Psoas muscle (tissue), 8 donors: ENCODE measurements at places on chromosomes 2 and 18.
A peak's percentile ranks its signal among the peaks of the same experiment; 100 is the strongest.

- DNase-seq, result no peak
Observed at GRCh38 chr2:230266638-230267037, 41.1 kb downstream of the SP140 start.

DNA sequence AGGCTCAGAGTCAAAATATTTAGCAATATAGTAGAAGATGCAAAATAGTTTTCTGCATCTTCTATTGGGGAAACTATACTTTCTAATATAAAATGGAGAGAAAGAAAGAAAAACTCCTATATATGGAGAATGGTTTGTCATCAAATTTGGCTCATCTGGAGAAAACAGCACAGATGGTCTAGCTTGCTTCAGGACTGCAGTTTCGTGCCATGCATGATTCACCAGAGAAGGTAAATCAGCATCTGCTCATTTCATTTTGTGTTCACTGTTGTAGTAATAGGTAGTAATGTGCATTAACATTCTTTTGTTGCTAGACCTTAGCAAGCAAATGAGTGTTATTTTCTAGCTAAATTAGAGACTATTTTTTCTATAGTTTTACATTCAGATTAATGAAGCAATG, 179.0 kb downstream of the ASXL3 start:
- no peak for DNase-seq

DNA sequence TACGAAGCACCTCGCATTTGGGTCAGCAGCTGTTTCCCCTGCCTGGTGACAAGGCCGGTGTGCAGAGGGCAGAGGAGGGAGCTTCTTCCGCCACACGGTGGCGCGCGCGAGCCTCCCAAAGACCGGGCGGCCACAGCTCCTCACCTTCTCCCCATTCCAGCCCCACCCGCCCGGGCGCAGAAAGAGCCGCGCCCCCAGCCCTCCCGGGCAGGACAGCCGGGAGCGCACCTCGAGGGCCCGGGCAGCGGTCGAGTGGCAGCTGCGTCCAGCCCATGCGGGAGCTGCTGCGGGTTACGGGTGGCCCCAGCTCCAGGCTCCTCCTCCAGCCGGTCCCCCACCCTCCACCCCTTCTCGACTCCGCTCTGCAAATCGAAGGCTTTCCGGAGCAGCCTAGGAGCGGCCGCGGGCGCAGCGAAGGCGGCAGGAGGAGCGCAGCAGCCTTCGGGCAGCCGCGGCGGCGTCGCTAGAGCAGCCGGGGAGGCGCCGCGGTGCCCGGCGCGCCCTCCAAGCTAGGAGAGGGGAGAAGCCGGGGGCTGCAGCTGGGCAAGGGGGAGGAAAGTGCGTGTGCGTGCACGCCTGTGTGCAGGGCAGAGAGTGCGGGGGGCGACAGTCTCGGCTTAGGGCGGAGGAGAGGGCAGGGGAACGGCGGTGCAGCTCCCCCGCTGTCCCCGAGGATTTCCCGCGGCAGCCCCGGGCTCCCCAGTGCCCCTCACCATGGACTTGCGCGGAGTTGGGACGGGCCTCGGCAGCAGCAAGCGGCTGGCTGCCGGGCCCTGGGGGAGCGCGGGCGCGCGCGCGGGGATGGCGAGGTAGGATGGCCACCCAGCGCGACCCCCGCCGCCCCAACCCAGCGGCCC, at the start of gene CCDC85A:
Gene CCDC85A (plus strand): TSS at position 348 of the 857 bp plus-strand sequence. CDS start 635 bp downstream, outside the sequence.
- DNase-seq, result peak; percentile 86

GRCh38 chr2:164974221-164974620, 18.9 kb upstream of the SLC38A11 start:
- DNase-seq, result no peak

DNA sequence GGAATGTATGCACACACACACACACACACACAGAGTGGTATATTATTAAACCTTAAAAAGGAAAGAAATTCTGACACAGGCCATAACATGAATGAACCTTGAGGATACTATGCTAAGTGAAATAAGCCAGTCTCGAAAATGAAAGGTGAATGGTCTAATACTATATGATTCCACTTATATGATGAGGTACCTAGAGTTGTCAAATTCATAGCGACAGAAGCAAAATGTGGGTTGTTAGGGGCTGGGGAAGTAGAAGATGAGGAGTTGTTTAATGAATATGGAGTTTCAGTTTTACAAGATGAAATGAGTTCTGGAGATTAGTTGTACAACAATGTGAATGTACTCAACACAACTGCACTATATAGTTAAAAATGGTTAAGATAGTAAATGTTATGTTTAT, 118.1 kb downstream of the ABCA12 start:
- DNase-seq, result no peak

GRCh38 chr18:58611395-58612131, 17.3 kb downstream of the ALPK2 start:
- DNase-seq, result no peak

- no peak for DNase-seq
Observed at GRCh38 chr2:232376713-232377112, 1.8 kb upstream of the ALPP start.

- no peak for DNase-seq
Observed at GRCh38 chr2:45180033-45180746, 170.9 kb upstream of the SIX2 start.

- no peak for DNase-seq
Observed at GRCh38 chr18:32258148-32258547, 68.3 kb downstream of the MEP1B start.

DNA sequence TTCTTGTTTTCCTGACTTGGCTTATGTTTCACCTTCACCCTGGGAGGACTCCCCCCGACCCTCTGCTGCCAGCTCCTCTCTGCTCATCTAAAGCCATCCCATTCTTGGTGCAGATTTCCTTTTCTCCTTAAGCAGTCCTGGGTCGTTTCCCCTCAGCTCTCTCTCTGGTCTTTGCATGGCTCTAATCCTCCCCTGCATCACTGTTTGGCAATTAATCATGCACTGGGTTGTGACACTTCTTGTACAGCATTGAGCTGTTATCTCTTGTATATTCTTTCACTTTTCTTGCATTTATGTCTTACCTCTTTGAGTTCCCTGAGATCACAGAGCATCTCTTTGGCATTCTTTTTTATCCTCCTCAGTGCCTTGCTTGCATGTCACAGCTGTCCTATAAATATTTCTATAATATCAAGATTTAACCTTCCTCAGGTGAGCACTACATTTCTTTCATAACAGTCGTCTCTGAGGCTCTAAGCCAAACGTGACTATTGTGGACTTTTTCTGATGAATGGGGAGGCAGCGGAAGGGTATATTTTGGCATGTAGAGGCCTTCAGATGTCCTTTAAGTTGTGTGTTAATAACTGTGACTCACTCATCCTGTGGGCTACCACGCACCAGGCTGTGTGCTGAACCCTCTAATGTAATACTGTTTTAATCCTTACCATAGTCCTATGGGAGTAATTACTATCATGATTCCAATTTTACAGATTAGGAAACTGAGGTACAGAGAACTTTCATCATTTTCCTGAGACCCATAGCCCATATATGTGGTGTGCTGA, 507.5 kb downstream of the SLC4A3 start:
- DNase-seq, result no peak

DNA sequence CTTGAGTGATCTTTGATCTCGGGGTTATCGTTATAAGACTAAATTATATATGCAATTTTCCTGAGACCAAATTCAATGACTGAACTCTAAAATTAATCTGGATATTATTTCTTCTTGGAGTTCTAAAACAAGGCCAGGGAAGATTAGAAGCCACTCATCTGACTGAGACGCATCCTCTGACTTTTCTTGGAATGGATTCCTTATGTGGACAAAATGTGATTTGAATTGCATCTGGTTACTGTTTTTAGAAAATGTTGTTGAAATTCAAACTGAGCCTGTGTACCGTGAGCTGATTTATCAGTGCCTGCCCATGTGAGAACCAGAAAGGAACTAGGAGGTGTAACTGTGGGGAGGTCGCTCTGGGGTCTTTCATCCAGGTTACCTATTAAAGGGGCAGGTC, 330.8 kb downstream of the OSR1 start:
- no peak for DNase-seq

DNA sequence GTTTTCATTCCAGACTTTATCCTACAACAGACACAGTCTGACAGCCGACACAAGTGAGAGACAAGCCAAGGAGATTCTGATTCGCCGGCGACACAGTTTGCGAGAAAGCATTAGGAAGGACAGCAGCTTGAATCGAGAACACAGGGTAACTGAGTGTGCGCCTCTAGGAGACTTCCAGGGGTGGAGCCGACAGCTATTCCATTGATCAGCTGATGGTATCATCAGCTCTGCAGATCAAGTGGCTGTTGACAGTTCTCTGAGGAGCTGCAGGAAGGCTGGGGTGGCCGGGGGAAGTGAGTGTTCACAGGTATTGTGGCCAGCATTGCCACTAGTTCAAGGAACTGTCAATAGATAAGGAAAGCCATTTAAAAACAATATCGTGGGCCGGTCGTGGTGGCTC, 57.3 kb upstream of the TMEM182 start:
- no peak for DNase-seq

- no peak for DNase-seq
Observed at GRCh38 chr18:48529796-48530195, 9.0 kb upstream of the CTIF start.

DNA sequence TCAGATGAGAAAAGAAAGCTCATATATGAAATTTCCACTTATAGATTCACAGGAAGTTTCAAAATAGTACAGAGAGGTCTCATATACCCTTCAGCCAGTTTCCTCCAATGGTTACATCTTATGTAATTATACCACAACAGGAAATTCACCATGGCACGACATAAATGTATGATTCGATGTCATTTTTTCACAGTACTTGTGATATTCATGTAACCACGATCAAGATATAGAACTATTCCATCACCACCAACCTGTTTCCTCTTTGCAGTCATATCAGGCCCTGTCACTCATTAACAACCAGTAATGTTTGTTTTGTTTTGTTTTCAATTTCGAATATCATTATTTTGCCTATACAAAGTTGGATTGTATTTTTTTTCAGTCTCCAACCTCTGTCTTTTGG, 314.3 kb upstream of the POU3F3 start:
- no peak for DNase-seq

GRCh38 chr18:23131693-23132319, 3.5 kb upstream of the CABLES1 start:
- no peak for DNase-seq

- DNase-seq, result no peak
Observed at GRCh38 chr2:126302043-126302442, 353.9 kb upstream of the GYPC start.

GRCh38 chr2:199861132-199861774, 10.3 kb upstream of the FTCDNL1 start:
- DNase-seq, result no peak

GRCh38 chr2:8525236-8525581, 156.6 kb upstream of the ID2 start:
- DNase-seq, result no peak

DNA sequence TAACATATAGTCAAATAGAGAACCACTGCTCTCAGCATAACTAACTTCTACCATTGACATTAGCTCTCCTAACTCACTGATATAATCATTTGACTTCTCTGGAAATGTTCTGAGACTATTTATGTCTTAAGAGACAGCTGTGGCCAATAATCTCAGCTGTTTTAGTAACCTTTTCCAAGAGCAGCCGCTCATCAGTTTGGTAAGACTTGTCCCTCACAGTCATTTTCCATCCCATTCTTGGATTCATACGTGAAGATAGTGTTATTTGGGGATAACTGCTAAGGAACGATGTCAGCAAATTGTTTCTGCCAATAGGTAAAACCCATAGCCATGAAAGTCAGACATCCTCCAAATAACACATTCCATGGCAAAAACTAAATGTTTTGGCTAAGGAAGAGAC, 127.8 kb downstream of the LNPK start:
- DNase-seq, result no peak

DNA sequence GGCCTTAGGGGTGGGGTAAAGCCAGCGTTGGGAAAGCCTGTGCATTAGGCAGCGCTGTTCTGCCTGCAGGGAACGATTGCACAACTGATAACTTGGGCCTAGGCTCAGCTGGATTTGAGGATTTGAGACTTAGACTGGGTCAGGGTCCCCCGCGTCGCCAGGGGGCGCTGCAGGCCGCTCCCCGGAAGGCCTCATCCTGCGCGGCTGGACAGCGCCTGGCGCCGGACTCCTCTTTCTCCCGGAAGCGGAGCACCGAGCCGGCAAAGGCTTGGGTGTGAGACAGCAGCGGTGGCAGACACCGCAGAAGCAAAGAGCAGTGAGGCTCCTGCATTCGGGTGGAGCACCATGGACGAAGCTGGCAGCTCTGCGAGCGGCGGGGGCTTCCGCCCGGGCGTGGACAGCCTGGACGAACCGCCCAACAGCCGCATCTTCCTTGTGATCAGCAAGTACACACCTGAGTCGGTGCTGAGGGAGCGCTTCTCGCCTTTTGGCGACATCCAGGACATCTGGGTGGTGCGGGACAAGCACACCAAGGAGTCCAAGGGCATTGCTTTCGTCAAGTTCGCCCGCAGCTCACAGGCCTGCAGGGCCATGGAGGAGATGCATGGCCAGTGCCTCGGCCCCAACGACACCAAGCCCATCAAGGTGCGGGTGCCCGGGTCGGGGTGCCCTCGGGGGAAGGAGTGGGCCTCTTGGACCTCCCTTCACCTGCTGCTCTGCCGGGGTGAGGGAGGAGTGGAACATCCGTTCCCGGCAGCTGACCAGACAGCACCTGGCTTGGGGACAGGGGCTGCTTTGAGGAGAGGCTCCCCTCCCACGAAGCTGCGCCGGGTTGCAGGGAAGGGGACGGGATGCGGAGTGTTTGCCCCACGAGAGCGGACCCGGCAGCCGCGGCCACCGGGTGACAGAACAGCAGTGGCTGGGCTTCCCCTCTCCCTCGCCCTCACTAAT, at the start of gene RBM45:
Gene RBM45 (plus strand): TSS at position 236 of the 951 bp plus-strand sequence. CDS start 110 bp downstream, at position 346.
- peak; percentile 95 for DNase-seq

DNA sequence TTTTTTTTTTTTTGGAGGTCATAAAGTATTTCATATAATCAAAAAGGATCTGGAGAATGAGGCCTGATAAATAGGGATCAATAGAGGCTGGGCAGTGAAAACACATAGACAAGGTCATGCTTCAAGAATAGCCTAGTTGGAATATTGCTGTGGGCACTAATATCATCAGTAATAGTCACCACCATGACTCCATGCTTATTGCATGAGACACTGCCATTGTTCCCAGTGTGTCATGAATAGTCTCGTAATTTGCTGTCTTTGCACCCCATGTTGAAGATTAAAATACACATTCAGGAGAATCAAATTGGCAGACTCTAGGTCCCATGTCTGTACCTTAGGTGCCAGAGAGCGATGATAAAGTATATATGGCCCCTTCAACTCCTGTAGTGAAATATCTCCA, 10.3 kb downstream of the ASXL3 start:
- no peak for DNase-seq

- no peak for DNase-seq
Observed at GRCh38 chr2:54279385-54279784, 23.4 kb upstream of the TSPYL6 start.

DNA sequence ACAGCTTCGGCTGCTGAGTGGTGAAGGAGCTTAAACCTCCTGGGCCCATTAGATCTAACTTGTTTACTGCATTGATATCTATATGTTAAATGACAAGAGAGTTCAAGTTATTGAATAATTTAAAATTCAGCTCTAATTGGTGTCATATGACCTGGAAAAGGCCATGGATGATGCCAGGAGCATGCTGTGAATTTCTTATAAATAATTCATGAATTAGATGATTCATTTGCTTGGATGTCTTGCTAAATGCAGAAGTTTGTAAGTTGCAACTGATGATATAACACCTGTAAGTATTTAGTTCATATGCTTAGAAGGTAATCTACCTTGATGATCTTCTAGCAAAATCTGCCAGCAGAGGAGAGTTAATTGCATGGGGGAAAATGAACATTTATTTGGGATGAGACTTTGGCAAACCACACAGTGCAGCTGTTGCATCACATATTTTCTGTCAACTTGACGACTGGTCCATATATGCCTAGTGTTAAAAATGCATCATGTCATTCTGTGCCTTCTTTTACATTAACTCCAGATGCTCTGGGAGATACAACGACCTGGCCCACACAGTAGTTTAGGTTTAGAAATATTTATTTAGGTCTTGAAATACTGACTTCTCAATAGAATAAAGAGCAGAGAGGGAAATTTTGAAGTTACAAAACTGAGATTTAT, 226.3 kb downstream of the KIAA1328 start:
- no peak for DNase-seq
